Kidney tubule cell (primary cell): ENCODE measurements at places on chromosomes 5 and 9.
A peak's percentile ranks its signal among the peaks of the same experiment; 100 is the strongest.

DNA sequence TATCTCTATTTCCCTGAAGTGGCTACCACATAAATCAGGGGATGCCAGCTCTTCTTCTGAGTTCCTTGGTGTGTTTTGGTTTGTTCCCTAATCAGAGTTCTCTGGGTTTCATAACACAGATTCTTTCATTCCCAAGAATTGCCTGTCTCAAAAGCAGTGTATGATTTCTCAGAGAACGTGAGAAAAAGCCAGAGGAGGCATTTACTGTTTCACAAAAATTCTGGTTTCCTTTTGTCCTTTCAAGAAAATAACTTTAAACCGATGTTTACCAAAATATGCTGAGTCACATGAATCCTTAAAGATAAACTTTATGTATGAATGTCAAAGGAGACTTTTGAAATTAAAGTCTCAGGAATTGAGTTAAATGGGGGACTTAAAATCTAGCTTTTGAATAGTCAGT lies 314.3 kb downstream of the EBF1 start:
- no peak for DNase-seq

DNA sequence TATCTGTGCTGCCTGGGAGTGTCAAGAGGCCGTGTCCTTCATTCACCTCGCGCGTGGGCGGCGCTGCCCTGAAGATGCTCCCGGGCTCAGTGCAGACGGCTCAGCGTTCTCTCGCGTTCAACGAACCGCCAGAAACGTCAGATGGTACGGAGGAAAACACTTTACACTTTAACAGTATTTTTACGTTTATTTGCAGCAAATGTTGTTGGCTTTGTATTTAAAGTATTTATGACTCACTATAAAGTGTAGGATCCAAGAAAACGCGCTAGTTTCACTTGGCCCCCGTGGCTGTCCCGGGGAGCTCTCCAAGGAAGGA lies 544 bp upstream of the ERCC6L2 start:
- peak; percentile 44 for DNase-seq

- no peak for DNase-seq
Measured at GRCh38 chr5:1974501-1975405, 92.0 kb upstream of the IRX4 start.

GRCh38 chr5:106757672-106758071 lies 913.1 kb downstream of the EFNA5 start:
- no peak for DNase-seq

DNA sequence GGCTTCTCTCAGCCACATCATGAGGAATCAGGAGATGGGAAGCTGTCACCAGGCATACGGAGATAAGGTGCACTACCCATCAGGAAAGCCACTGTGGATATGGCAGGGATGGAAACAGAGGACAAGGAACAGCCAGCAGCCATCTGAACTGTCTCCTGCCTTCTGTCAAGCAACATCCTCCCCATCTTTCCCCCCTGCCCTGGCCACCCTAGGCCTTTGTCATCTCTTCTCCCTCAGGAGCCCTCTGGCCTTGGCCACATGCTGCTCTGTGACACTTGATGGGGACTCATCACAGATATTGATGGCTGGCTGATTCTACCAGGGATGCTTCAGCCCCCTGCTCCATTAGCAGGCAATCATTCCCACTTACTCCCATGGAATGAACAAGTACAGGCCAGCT lies 21.1 kb upstream of the MEIKIN start:
- DNase-seq, result no peak

DNA sequence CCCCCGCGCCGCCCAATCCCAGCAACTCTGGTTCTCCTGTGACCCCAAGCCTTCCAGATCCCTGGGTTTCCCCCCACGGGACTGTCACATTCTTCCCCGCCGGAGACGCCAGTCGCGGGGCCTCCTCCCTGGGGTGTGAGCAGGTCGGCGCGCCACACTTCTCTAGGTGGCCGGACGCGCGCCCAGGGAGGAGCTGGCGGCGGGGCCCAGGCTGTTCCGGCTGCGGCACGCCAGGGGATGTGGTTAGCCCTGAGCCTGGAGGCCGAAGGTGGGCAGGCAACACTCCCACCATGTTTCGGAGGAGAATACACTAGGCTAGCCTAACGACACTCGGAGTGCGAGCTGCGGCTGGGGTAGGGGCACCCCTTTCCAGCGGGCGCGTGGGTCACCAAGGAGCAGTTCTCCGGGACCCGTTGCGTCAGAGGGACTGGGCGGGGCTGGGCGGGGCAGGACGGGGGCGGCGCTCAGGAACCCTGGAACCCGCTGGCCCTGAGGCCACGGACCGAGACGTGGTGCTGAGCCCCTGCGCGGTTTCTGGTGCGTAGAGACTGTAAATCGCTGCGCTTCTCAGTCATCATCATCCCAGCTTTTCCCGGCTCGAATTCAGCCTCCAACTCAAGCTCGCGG lies at the start of gene SLC27A6:
SLC27A6 (plus strand) TSS at position 478 of the 627 bp plus-strand sequence. CDS start 650 bp downstream, outside the sequence.
- peak; percentile 8 for DNase-seq

- DNase-seq, result peak; percentile 81
Measured at GRCh38 chr5:132225165-132226032, 2.3 kb downstream of the P4HA2 start.

DNA sequence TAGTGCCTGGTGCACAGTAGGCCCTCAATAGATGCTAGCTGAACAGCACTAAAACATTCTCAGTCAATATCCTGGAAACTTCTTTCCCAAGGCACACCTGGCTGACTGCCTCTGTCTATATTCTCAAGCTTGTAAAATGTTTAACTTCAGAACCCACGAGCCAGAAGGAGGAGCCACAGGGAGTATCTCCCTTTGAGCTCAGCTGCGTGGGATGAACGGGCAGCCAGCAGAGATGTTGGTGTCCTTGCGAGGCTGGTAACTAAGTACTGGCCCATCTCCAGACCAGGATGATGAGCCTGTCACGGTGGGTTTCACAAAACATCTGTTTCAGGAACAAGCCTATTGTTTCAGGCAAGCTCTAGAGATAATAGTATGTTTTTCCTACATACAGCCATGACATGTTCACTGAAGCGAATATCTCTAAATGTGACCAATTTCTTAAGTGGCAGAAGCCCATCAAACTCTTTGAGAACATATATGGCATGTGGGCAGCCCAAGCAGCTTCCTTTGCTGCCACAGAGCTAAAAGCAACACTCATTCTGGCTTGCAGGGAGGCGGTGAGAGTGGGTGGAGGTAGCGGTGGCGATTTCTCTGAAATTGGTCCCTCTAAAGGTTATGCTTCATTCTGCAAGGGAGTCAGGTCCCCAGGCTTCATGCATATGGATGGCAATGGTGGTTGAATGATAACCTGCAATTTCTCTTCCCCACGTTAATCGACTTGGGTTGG lies 206.2 kb downstream of the TTLL11 start:
- DNase-seq, result peak; percentile 33

DNA sequence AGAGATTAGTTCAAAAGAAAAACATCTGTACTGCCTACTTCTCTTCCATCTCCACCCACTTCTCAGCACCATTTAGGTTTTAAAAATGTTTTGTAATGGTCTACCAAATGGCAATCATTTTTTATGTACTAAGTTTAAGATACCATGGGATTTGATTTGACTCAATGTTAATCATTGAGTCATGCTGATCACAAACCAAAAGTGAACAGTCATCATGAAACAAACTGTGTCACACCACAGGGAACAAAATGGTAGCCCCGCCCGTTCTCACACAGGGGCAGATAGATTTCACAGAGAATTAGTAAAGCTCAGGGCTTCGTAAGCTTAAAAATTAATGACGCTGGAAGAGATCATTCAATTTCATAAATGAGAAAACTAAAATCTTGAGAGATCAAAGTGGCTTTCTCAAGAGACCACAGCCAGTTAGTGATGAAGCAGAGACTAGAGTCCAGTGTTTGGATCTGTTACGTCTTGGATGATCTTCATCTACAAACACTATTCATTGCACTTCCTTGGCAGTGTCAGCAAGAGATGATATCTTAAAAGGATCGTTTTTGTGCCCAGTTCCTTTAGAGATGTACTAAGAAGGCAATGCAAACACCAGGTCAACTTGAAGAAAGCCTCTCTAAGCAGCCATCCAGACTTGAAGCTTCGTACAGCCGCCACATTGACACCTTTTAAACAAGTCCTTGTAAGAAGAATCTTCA lies 33.9 kb upstream of the TRIO start:
- DNase-seq, result peak; percentile 79

- peak; percentile 4 for DNase-seq
Measured at GRCh38 chr5:146877178-146877681, 1.3 kb downstream of the PPP2R2B start.

DNA sequence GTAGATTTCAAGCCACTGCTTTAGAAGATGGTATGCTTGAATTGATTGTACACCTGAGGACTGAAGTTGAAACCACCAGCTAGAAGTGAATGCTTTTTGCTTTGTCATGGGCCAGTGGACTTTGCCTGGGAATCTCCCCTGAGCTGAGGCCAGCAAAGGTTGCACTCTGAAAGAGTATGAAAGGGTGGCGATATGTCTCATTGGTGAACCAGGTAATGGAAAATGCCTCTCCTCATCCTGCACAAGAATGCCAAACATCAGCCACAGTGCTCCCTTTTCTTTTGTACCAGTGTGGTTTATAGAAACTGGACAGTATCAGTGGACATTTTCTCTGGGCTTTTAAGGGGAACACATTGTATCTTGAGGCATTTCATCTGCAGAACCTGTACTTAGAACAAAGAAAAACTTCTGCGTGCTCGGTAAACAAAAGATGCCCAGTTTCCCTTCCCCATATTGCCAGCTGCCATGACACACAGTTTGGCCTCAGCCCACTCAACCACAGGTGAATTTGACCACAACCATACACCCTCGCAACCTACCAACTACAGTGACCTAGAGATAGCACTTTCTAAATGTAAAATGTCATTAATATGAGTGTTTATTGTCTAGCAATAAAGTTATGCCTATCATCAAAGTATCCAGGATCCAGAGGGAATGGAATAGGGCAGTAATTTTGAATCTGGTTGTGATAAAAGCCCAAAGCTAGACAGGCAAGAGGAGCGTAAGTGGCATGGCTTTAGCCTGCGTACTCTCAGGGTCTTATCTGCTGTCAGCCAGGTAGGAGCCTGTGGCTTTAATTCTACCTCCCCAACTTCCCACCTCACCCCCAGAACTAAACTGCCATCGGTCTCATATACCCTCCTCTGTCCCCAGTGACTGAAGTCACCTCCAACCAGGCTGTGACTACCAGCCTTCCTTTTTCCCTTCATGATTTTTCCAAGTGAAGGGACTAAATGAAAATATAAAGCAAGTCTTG lies 79.5 kb upstream of the LHFPL2 start:
- DNase-seq, result peak; percentile 78
